ENCODE measurements at places on chromosomes 5 and 9. TPM values are rescaled to one million over a fixed set of nuclear protein-coding genes. Genes with fewer than 3 reads are reported as not detected.

GRCh38 chr5:126133424-126133823 lies 289.8 kb upstream of the GRAMD2B start:
- DNase-seq: no peak

GRCh38 chr9:4596165-4596922 lies 65.8 kb upstream of the PLPP6 start:
- DNase-seq: no peak

- no peak for DNase-seq
Observed at GRCh38 chr9:130275156-130275555, 9.6 kb downstream of the HMCN2 start.

- DNase-seq: no peak
Observed at GRCh38 chr5:82046276-82046647, 74.4 kb downstream of the ATG10 start.

- peak; percentile 80 for DNase-seq
Observed at GRCh38 chr9:89608641-89609335, 4.0 kb downstream of the GADD45G start.

DNA sequence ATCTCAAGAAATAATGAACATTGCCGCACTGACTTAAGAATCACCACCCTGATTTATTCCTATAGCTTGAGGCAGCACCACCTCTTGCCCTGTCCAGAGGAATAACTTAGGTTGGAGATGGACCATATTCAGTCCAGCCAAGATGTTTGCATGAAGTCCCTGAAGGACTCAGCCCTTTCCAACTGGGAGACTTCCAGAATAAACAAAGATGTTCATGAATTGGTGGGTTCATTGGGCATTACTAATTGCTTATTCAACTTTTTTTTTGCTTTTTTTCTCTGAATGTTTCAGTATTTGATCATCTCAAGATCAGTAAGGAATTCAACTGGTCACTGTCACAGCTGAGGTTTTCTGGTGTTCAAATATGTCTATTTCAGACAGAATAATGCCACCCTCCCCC lies 470.6 kb downstream of the CCDC171 start:
- no peak for DNase-seq

GRCh38 chr9:4489562-4489918 lies 728 bp upstream of the SLC1A1 start:
- no peak for DNase-seq

GRCh38 chr5:158283397-158283796 lies 424.5 kb upstream of the CLINT1 start:
- no peak for DNase-seq

DNA sequence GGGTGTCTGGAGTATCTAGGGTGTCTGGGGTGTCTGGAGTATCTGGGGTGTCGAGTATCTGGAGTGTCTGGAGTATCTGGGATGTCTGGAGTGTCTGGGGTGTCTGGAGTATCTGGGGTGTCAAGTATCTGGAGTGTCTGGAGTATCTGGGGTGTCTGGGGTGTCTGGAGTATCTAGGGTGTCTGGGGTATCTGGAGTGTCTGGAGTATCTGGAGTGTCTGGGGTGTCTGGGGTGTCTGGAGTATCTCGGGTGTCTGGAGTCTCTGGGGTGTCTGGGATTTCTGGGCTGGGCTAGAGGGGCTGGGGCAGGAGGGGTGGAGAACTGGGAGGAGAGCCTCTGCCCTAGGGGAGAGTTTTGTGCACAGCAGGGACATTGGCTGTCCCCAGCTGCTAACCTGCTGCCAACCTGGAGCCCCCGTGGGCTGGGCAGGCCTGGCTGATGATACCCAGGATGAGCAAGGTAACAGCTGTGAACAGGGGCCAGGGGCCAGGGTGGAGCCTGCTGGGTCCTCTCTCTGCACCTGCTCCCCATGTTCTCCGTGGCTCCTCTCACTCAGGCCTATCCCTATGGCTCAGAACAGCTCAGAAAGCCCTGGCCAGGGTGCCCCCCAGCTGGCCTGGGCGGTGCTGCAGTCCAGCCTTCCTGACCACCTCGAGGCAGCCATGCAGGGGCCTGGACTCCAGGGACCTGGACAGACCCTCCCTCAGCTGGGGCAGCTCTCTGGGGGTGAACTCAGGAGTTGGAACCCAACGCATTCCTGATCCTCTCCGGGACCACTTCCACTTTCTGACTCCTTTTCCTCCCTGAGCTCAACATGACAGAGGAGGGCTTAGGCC lies 29.9 kb downstream of the LHX3 start:
- DNase-seq: no peak

GRCh38 chr9:84773022-84773421 lies 103.5 kb downstream of the NTRK2 start:
- no peak for DNase-seq

GRCh38 chr9:92728831-92729734 lies 35.5 kb downstream of the BICD2 start:
- DNase-seq: peak; percentile 73

- no peak for DNase-seq
Observed at GRCh38 chr5:73380710-73381589, 67.6 kb downstream of the FOXD1 start.

DNA sequence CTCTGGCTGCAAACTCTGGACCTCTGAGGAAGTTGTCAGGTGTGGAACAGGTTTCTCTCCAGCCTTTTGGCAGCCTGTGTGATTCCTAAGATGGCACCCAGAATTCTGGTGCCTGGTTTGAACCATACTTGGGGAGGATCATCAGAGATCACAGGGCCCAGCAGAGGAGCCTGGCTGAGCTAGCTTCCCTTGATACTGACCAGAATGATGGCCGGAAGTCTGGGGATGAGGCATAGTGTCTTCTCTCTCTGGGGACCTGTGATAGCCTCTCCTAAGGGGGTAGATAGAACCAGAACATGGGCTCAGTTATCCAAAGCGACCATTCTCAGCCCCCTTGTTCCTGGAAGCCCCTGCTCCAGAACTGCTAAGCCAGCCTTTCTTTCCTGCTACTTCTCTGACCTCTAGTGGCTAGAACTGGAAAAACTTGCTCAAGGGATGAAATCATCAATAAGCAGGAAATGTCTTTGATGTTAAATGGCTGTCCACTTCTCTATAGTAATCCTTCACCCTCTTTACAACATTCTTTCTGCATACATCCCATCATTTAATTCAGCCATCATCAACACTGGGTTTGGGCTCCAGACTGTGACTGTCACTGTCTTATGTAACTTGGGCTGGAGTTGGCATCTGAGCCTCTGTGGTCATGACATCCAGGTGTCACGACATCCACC lies 55.1 kb downstream of the C9orf152 start:
- peak; percentile 64 for DNase-seq

- DNase-seq: peak; percentile 78
Observed at GRCh38 chr5:143205386-143205785, 198.1 kb downstream of the NR3C1 start.

- DNase-seq: no peak
Observed at GRCh38 chr5:110824936-110825441, 86.2 kb downstream of the SLC25A46 start.

DNA sequence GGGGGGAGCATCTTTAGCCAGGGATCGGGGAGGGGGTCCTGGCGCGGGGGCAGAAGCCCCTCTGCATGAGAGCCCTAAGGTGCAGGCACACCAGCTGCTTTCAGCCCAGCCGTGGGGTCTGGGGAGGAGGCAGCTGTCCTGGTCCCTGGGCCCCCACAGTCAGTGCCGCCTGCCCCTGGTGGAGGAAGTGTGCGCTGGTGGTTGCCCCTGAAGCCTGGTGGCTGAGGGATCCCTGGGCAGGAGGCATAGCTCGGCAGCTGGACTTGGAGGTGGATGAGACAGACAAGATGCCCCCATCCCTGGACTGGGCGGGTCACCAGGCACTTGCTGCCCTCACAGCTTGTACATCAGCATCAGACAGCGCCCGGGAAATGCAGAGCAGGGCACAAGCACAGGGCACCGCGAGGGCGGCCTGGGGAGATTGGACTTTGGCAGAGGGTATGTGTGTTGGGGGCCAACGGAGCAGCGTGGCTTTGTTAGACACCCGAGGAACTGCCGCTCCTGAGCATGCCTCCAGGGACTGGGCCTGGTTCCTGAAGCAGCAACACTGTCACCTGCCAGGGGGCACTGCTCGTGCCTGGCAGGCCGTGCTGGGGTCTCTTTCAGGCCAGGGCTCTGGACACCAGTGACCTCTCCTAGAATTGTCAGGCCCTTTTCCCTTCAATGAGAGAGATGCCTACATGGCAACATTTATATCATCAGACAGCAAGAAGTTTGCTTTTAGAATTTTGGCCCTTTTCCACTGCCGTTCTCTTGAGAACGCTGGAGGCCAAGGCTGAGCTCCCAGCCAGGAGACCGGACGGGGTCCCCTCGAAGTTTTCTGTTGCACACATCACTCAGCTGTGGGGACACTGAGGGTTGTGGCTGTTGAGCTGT lies 41.9 kb upstream of the CTSL start:
- DNase-seq: no peak

DNA sequence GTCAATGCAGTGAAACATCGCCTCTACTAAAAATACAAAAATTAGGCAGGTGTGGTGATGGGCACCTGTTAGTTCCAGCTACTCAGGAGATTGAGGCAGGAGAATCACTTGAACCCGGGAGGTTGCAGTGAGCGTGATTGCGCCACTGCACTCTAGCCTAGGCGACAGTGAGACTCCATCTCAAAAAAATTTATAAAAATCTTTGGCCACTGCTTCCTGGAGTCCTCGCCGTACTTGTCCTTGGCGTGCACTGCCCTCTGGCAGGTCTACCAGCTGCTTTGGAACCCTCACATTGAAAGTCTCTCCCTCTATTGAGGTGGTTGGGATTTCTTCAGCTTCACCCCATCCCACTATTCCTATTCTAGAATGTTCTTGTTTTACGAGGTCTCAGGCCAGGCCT lies 25.0 kb downstream of the DYNC2I2 start:
- DNase-seq: no peak

DNA sequence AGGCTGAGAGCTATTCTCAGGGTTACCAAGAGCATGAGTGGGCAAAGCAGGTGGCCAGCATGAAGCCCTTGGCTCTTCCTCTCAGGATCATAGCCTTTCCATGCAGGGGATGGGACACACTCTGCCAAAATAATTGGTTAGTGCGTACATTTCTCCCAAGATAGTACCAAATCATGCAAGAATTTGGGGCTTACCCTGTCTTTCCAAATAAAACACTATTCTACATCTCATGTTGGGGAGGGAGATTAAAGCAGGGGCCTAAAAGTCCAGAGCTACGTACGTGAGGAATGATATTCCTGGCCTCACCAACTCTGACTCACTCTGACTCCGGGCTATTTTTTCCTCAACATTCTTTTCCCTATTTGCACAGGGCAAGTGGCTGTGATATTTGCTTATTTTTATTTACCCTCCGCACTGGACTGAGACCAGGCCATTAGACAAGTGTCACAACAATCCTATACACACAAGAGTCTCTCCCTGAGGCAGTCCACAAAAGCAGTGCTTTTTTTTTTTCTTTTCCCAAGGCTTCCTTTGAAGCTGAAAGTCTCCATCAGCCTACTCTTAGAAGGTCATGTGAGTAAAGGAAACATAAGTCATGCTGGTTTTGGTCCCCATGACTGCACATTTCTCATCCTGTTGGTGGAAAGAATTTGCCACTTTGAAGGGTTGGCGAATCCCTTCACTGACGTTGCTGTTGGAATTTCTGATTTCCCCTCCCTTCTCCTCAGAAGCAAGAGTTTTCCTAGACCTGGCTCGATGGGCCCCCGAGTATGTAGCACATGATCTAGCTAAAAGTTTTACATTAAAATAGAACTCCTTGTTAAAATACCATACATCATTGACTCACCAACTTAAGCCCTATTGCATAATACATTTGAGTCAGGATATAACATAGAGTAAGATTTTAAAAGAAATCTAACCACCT lies 40.0 kb downstream of the TMEM252 start:
- DNase-seq: peak; percentile 61

- no peak for DNase-seq
Observed at GRCh38 chr5:56761151-56761885, 54.0 kb upstream of the MAP3K1 start.

DNA sequence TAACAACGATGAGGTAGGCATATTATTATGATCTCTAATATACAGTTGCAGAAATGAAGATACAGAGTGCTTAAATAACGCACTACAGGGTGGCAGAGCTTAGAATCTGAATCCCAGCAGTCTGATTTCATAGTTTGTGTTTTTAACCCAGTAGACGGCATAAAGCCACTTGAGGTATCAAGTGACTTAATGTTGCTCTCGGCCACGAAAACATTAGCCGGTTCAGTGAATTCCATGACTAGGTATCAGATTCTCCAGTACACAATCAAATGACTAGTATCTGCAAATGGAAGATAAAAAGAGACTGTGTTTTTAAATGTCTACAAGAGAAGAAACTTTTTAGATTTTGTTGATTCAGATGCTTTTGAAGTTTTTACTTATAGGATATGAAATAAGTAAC lies 24.8 kb downstream of the SMC2 start:
- DNase-seq: no peak

GRCh38 chr5:178221282-178221681 lies 11.3 kb downstream of the PHYKPL start:
- no peak for DNase-seq

- DNase-seq: no peak
Observed at GRCh38 chr5:29131285-29131684, 2062.2 kb upstream of the CDH6 start.

DNA sequence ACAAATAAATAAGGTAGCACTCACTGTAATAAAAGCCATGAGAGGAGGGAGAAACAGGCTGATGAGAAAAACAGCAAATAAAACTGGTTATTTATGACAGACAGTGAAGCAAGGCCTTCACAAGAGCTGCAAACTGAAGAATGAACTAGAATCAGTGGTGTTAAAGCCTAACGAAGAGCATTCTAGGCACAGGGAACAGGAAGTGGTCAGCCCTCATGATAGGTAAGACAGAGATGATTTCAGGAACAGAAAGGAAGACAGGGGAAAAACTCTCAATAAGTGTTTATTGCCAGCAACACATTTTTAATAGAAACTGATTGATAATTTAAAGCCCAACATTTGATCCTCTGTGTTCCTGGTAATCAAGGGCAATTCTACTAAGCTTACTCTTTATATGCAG lies 124.5 kb downstream of the EDIL3 start:
- DNase-seq: no peak

- DNase-seq: no peak
Observed at GRCh38 chr5:77546-77945, 14.4 kb upstream of the PLEKHG4B start.

- no peak for DNase-seq
Observed at GRCh38 chr9:116475201-116475600, 211.9 kb upstream of the TRIM32 start.

DNA sequence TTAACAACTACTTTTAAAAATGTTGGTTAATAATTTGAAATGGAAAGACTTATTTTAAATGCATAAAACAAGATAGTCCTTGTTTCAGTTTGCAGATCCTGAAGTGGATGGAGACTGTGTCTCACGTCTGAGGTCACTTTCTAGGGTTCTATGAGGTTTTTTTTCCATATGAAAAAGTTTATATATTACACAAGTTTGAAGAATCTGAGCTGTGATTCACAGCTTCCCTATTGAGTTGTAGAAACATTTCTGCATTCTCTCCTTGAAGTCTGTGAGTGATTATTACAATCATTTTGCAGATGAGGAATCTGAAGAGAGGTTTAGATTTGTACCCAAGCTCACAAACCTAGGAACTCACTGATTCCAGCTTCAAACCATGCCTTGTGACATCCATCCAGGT lies 442.5 kb upstream of the KLF4 start:
- no peak for DNase-seq

CHMP5 gene
- 94.4 TPM for total RNA-seq

RNF183 gene
- total RNA-seq: not detected

GSN gene
- total RNA-seq: 1,228 TPM

OR1B1 gene
- total RNA-seq: not detected

KIF24 gene
- 2.0 TPM for total RNA-seq

KLF9 gene
- 30.6 TPM for total RNA-seq

Measured in myocyte (in vitro differentiated cells).